GM03348 (cell line): ENCODE measurements at places on chromosomes 12 and 14.

DNA sequence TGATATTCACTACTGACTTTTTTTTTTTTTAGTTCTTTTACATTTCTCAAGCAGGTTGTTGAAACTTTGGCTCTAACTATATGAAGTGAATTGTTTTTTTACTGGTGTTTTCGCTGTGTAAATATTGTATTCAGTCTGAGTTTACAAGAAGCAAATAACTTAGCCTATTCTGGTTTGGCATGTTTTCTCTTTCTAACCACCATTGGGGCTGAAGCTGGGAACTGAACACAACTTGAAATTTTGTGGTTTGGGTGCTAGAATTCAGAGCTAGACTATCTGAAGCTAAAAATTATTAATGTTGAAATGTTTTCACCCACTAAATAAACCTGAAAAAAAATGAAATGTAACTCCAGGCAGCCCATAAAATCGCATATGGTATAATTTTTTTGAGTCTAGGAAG is 37.2 kb downstream of the RAD51B start:
- peak; percentile 45 for DNase-seq

- DNase-seq: no peak
Observed at GRCh38 chr12:18146363-18146762, 56.4 kb upstream of the RERGL start.

DNA sequence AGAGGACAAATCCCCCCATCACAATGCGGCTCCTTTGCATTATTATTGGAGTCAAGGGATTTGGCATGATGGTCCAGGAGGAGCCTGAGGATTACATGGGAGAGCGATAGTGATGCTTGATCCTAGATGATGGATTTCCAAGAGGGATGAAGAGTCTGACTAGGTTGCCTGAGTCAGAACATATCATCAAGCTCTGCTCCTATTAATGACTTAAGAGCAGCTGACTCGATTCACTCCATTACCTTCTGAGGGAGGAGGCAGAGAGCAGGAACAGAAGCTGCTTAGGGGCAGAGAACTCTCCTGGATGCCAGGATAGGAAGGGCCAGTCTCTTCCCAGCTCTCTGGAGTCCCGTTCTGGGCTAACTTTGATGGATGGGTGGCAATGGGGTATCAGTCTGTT is 54.0 kb upstream of the CISTR start:
- no peak for DNase-seq

GRCh38 chr14:71403656-71404055 is 496.4 kb downstream of the PCNX1 start:
- DNase-seq: peak; percentile 12
